ENCODE measurements at places on chromosomes 4 and X. TPM values are rescaled to one million over a fixed set of nuclear protein-coding genes. Genes with fewer than 3 reads are reported as not detected.
A peak's percentile ranks its signal among the peaks of the same experiment; 100 is the strongest.

- DNase-seq: no peak
Measured at GRCh38 chrX:55127692-55128091, 38.9 kb downstream of the PAGE2 start.

- no peak for DNase-seq
Measured at GRCh38 chrX:9465380-9466123, 694 bp downstream of the TBL1X start.

DNA sequence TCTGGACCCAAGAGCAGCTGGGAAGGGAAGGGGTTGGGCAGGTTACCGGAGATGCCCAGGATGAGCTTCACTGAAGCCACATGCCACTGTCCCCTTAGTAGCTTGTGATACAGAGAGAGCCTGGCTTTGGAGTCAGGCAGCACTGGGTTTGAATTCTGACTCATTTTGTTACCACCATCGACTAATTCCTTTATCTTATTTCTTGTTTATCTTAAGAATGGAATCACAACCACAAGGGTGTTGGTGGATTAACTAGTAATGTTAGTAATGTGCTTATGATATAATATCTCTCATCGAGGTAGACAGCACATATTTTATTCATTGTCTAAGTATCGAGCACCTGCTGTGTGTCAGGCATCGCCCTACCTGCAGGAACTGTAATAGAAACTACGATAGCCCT, 17.7 kb upstream of the STX18 start:
- no peak for DNase-seq

- DNase-seq: no peak
Measured at GRCh38 chr4:31169846-31170245, 449.7 kb downstream of the PCDH7 start.

- DNase-seq: no peak
Measured at GRCh38 chr4:6680372-6681034, 13.2 kb upstream of the S100P start.

DNA sequence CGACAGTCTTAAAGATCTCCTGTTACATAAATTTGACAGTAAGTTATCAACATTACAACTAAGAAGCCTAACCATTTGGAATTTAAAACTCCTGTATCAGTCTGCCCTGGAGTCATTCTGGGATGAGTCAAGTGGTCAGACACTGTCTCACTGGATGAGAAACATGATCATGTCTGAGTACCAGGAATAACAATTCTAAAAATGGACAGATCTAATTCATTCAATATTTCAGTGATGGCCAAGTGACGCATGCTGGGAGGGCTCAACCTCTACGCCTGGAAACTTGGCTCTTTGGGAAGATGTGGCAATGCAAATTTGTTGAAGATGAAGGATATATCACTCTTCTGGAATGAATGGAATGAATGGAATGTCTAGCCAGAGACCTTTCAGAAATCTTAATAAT, 1427.2 kb downstream of the STIM2 start:
- no peak for DNase-seq

- DNase-seq: no peak
Measured at GRCh38 chr4:21765810-21766407, 182.7 kb downstream of the KCNIP4 start.

DNA sequence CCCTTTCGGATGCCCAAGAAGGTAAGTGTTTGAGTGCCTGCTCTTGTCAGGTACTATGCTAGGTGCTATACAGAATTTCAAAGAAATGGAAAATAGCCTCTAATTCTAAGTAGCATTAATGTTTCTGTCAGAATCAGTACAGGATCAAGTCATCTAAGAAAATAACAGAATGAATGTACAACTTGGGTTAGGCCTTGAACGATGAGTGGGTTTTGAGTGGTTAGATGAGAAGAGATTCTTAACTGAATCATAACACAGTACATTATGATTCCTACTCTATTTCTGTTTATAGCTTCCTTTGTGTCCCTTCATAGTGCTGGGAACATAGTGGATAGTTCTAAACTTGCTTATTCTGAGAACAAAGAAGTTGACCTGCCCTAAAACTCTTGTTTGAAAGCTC, 253.9 kb downstream of the GLUD2 start:
- no peak for DNase-seq

GRCh38 chrX:96436105-96436504, 248.5 kb upstream of the DIAPH2 start:
- no peak for DNase-seq

GRCh38 chr4:105989485-105990242, 94.4 kb downstream of the NPNT start:
- DNase-seq: no peak

DNA sequence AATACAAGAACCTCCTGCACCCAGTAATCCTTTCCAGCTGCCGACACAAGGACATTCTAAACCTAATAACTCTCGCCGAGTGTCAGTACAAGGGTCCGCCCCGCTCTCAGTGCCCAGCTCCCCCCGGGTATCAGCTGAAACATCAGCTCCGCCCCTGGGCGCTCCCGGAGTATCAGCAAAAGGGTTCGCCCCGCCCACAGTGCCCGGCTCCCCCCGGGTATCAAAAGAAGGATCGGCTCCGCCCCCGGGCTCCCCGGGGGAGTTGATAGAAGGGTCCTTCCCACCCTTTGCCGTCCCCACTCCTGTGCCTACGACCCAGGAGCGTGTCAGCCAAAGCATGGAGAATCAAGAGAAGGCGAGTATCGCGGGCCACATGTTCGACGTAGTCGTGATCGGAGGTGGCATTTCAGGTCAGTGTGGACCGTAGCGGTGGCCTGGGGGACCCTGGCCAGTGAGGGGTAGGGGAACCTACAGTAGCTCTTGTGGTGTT, at the start of gene MAOA:
Gene MAOA (plus strand): TSS at position 295 of the 490 bp plus-strand sequence. CDS start 43 bp downstream, at position 338.
- peak; percentile 90 for DNase-seq

DNA sequence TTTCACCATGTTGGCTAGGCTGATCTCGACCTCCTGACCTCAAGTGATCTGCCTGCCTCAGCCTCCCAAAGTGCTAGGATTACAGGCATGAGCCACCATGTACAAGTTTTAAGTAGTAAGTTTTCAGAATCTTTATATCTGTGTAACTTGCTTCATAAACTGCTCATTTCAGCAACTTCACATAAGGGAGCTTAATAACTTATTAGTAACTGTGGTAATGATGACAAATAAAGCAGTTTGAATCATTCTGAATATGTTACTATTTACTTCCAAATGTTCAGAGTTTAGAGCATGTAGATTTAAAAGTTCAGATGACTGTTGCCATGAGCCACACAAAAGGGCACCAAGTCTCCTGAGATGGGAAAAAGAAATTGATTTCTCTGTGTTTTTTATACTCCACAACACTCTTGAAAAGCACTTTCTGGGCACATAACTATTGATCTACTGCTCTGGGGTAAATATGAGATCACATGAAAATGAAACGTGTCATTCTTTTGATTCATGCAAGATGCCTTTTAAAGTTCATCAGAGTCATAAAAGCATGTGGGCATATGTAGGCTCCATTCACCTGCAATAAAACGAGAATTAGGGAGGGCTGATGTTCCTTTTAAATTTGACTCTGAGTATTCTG, 14.1 kb upstream of the CA5B start:
- DNase-seq: no peak

DNA sequence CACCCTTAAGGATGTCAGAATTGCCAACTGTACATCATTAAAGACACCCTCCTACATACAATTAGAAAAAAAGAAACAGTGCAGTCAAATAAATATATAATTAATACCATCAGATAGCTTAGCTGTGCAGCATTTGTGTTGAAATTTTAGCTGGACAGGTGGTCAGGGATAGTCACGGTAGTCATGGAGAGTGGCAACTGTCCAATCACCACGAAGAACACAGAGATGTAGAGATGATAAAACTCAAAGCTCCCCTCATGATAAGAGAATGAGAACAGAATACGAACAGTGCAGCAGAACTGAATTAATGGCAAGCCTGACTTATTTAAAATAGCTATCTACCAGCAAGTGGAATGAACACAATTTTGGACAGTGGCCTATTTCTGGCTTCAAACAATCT, 27.2 kb downstream of the SLC39A8 start:
- DNase-seq: no peak

DNA sequence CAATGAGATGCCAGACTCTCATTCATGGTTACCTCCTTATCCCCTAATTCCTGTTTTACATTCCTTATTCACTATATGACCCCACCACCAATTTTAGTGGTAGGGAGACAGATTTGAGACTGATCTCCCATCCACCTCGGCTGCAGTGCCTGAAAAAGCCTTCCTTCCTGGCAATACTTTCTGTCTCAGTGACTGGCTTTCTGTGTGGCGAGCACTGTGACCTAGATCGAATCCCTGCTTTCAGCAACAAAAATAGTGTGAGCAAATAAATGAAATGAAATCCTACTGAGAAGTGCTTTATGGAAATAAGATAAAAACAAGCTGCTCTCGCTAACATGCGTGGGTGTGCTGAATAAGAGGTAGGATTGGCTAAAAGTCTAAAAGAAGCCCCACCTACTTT, 165.3 kb downstream of the GPM6A start:
- no peak for DNase-seq

GRCh38 chr4:54780149-54780495, 122.4 kb downstream of the KIT start:
- DNase-seq: no peak

- no peak for DNase-seq
Measured at GRCh38 chr4:152981278-152981677, 45.2 kb downstream of the FHDC1 start.

GRCh38 chrX:74523224-74523623, 91.2 kb downstream of the RLIM start:
- DNase-seq: no peak

DNA sequence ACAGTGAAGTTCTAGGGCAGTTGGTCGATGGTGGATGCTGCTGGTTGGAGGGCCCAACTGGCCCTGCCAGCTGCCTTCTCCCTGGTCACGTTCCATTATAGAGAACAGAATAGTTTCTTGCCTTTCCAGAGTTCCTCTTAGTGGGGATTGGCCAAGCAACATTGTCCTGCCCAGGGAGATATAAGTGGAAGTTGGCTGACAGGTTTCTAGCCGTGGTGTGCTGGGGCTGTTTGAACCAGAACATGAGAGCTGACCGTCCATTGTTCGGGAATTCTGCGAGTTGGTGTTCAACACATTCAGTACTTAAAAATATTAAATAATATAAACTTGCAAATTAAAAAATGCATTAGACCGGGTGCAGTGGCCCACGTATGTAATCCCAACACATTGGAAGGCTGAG, 3.5 kb upstream of the AFAP1 start:
- no peak for DNase-seq

- DNase-seq: no peak
Measured at GRCh38 chrX:49192722-49193328, 6.7 kb upstream of the PRICKLE3 start.

- DNase-seq: no peak
Measured at GRCh38 chr4:104519588-104519987, 24.9 kb upstream of the CXXC4 start.

DNA sequence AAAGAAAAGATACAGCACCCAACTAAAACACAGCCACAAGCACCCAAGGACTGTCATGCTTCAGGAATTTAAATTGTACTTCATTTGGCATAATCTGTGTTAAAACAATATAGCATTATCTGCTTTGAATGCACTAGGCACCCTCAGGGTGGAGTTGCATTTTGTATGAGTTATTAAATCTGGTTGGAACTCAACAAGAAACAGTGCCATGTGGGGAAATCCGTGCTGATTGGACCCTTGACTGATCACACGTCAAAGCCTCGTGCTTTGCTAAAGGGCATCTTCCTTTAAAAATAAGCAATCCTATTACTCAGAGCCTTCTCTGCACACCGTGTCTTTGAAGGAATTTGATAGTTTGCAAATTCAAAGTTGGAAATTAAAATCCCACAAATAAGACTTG, 35.4 kb downstream of the IGFBP7 start:
- no peak for DNase-seq

GRCh38 chr4:123507376-123507775, 110.8 kb downstream of the SPRY1 start:
- no peak for DNase-seq

- DNase-seq: no peak
Measured at GRCh38 chrX:69305333-69306062, 140.2 kb upstream of the PJA1 start.

GRCh38 chr4:88341227-88342192, 37.1 kb upstream of the HERC6 start:
- no peak for DNase-seq

DNA sequence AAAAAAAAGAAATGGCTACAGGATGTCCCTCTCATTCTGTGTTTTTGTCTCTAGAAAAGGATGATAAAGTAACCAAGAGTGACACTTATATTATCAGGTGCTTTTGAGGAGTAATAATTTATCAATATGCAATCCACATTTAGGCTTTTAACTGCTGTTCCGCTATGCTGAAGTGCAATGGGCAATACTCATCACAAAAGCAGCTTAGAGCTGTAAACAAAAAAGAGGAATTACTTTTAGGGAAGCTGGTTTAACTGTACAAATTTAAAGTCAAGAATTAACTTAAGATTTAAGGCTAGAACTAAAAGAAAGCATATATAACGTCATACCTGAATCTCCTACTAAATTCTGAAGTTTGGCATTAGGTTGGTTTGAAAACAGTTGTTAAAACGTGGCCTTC, 93.5 kb upstream of the DDX3X start:
- no peak for DNase-seq

- DNase-seq: peak; percentile 56
Measured at GRCh38 chrX:13463608-13464007, 105.8 kb upstream of the EGFL6 start.

GRCh38 chr4:80732010-80732409, 298.5 kb upstream of the BMP3 start:
- DNase-seq: no peak

GRCh38 chrX:148270499-148270898, 229.9 kb upstream of the AFF2 start:
- DNase-seq: no peak

- DNase-seq: no peak
Measured at GRCh38 chr4:7238300-7238960, 46.1 kb downstream of the SORCS2 start.

GRCh38 chr4:20890761-20891160, 190.5 kb downstream of the PACRGL start:
- DNase-seq: no peak

DNA sequence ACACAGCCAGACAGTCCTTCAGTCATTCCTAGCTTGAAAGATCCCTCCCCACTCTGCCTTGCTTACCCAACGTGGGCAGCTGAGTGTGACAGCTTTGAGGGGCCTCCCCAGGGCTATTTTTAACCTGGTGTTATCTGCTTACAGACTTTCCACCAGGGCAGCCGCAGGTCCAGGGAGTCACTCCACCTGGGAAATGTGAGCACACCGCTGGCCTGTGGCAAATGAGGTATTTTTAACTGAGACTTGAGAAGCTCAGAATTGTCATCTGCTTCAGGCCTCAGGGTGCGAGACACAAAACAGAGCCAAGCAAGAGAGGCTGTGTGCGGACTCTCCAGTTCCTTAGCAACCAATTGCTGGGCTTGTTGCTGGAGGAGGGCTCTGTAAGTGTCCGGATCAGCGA, 13.0 kb downstream of the CORIN start:
- no peak for DNase-seq

GRCh38 chr4:125750399-125750798, 435.6 kb downstream of the FAT4 start:
- DNase-seq: no peak

The SASH3 gene
- total RNA-seq: 7.5 TPM

The RGN gene
- total RNA-seq: 0.34 TPM

The GPAT3 gene
- total RNA-seq: 51.5 TPM

The JCHAIN gene
- total RNA-seq: 114 TPM

The USP17L12 gene
- total RNA-seq: not detected

The SYAP1 gene
- total RNA-seq: 52.0 TPM

The RAB9A gene
- total RNA-seq: 28.0 TPM

The CPE gene
- 43.8 TPM for total RNA-seq

The NKX1-1 gene
- not detected for total RNA-seq

The NHS gene
- 1.9 TPM for total RNA-seq

The RRH gene
- not detected for total RNA-seq

The MSANTD1 gene
- total RNA-seq: 0.73 TPM

The MAGEB2 gene
- not detected for total RNA-seq

The TLR1 gene
- 2.3 TPM for total RNA-seq

The FAM241A gene
- total RNA-seq: 1.6 TPM

The SLC16A2 gene
- total RNA-seq: 0.70 TPM

The DEFB131A gene
- not detected for total RNA-seq
